ENCODE measurements at places on chromosomes 6 and 20. TPM values are rescaled to one million over a fixed set of nuclear protein-coding genes. Genes with fewer than 3 reads are reported as not detected.

Gene SLC22A16
- total RNA-seq, result 0.69 TPM

Gene ZC3H12D
- total RNA-seq, result 3.0 TPM

Gene GPX5
- total RNA-seq, result not detected

DNA sequence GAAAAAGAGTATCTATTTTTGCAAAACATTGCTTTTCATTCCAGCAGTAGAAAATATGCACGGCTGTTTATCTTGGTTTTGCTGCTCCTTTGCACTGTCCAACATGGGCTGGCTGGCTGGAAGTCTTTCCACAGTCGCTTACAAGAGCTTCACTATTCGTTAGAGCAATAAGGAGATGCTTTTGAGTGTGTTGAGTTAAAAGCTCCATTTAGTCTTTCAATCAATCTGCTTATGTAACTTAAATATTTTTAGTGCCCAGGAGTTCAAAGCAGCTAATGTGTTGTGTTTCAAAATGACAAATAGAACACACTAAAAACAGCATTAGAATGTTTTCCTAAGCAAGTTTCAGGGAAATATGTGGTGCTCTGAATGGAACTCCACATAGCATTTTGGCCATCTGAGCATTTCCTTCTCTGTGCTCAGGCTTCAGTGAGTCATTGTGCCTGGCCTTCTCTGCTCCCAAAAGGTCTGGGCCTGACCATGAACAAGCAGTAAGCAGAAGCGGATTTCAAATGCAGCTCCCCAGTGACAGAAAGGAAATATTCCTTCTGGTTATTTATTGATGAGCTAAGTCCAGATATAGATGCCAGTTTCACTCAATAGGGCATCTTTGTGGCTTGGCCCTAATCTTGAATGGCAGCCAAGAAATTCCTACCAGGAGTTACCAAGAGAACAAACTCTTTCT, 580.3 kb downstream of the TENT5A start:
- H3K36me3 ChIP-seq, result no peaks in the 10 kb centered on the region
- peaks cover 5% of the 10 kb centered on the region for H3K4me1 ChIP-seq
- H3K27ac ChIP-seq, result peak overlapping the region; percentile 84
- peak; percentile 69 for DNase-seq

GRCh38 chr20:14882846-14883245, 545.4 kb upstream of the FLRT3 start:
- DNase-seq, result no peak
- H3K27me3 ChIP-seq, result no peaks in the 10 kb centered on the region
- H3K36me3 ChIP-seq, result no peaks in the 10 kb centered on the region
- H3K4me1 ChIP-seq, result no peaks in the 10 kb centered on the region

DNA sequence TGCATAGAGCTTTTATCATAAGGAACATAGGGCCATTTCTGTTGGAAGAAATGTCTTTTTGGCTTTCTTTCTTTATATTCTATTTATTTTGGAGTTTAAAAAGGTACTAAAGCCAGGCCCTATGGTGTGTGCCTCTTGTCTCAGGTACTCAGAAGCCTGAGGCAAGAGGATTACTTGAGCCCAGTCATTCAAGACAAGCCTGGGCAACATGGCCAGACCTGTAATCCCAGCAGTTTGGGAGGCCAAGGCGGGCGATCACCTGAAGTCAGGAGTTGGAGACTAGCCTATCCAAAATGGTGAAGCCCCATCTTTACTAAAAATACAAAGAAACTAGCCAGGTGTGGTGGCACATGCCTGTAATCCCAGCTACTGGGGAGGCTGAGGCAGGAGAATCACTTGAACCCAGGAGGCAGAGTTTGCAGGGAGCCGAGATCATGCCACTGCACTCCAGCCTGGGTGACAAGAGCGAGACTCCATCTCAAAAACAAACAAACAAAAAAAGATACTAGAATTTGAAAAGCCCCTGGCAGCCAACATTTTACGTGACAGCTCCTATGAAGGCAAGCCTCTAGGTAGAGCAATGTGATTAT, 80.0 kb downstream of the CBFA2T2 start:
- peaks cover 3% of the 10 kb centered on the region for H3K4me1 ChIP-seq
- no peaks in the 10 kb centered on the region for H3K27me3 ChIP-seq
- no peak overlapping the region for H3K4me3 ChIP-seq
- H3K27ac ChIP-seq, result no peak overlapping the region
- DNase-seq, result no peak

DNA sequence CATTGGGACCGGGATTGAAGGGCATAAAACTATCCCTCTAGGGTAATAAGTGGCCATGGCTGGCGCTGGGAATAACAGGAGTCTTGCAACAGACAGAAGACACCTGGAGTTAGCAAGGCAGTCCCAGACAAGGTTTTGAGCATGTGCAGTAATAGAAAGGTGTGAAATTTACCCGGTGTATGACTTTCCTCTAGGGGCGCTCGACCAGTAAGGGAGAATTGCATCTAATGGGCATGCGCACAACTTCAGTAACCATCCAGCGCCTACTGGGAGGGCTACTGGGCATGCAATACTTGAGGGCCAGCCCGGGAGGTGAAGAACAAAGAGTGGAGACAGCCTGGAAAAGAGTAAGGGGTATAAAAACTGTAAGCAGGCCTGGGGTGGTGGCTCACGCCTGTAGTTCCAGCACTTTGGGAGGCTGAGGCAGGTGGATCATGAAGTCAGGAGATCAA, 32.7 kb downstream of the SERPINB6 start:
- no peaks in the 10 kb centered on the region for H3K36me3 ChIP-seq
- H3K27ac ChIP-seq, result no peak overlapping the region
- H3K4me1 ChIP-seq, result no peaks in the 10 kb centered on the region
- DNase-seq, result no peak

- H3K36me3 ChIP-seq, result peaks cover 17% of the 10 kb centered on the region
- H3K4me1 ChIP-seq, result no peaks in the 10 kb centered on the region
- H3K4me3 ChIP-seq, result no peak overlapping the region
- no peak overlapping the region for H3K27ac ChIP-seq
- H3K27me3 ChIP-seq, result no peaks in the 10 kb centered on the region
Observed at GRCh38 chr20:36802326-36803222, 29.0 kb upstream of the DSN1 start.

DNA sequence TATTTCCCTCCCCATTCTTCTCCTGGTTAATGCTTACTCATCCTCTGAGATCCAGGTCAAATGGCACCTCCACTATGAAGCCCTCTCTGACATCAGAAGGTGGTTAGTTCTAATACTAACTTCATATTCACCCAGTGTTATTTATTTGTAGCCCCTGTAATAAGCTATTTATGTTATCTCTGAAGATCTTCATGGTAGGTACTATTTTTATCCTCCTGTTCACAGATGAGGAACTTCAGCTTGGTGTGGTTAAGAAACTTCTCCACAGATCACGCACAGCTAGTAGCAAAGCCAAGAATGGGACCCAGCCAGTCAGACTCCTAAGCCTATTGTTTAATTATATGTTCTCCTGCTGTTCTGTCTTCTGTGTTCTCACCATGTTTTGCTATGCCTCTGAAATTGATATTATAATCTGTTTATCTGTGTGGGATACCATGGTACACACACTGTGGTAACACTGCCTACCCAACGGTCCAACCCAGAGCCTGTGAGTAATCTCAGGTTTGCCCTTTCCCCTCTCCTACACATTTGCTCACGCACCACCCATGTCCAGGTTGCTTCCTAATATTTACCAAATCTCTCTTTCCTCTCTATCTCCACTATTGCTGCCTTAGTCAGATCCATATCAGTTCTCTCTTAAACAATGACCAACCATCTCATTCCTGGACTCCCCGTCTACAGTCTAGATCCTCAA, 98.4 kb downstream of the IPCEF1 start:
- no peaks in the 10 kb centered on the region for H3K36me3 ChIP-seq
- no peaks in the 10 kb centered on the region for H3K4me1 ChIP-seq
- H3K4me3 ChIP-seq, result no peak overlapping the region
- H3K27ac ChIP-seq, result no peak overlapping the region
- no peak for DNase-seq

GRCh38 chr20:41137614-41138474, 501 bp downstream of the PLCG1 start:
- no peaks in the 10 kb centered on the region for H3K36me3 ChIP-seq
- no peaks in the 10 kb centered on the region for H3K4me1 ChIP-seq
- H3K4me3 ChIP-seq, result peak overlapping the region; percentile 84
- DNase-seq, result peak; percentile 85
- peak overlapping the region; percentile 72 for H3K27ac ChIP-seq

DNA sequence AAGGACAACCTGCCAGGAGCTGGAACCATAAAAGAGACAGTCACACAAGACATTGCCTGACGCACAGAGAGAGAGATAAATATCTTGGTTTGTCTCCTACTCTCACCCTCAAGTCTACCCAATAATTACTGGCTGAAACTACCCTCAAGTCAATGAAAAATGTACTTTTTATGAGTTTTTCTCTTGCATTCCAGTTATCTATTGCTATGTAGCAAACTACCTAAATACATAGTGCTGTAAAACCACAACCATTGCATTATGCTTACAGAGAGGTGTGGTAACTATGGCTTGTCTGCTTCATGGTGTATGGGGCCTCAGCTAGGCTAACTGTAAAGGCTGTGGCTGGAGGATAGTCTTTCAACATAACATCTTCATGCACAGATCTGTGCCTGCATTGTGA, 247.8 kb downstream of the HAO1 start:
- no peak overlapping the region for H3K27ac ChIP-seq
- H3K4me3 ChIP-seq, result no peak overlapping the region
- H3K36me3 ChIP-seq, result no peaks in the 10 kb centered on the region

GRCh38 chr6:131281471-131282270, 146.4 kb downstream of the AKAP7 start:
- H3K27me3 ChIP-seq, result no peaks in the 10 kb centered on the region
- H3K27ac ChIP-seq, result no peak overlapping the region
- no peak overlapping the region for H3K4me3 ChIP-seq
- H3K4me1 ChIP-seq, result no peaks in the 10 kb centered on the region
- DNase-seq, result peak; percentile 63

DNA sequence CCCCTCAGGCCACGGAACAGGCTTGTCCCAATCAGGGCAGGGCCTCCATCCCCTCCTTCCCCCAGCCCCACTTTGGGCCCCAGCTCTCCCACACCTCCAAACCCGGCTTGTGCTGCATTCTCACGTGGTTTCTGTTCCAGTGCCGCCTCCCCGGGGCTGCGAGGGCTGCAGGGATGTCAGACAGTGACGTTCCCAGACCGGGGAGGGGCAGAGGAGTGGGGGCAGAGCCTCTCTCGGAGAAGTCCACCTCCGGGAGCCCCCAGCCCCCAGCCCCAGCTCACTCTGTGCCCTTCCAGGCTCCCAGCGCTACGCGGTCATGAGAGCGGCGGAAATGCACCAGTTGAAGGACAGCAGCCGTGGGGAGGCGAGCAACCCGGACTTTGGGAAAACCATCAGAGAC, 18.5 kb downstream of the SLCO4A1 start:
- no peaks in the 10 kb centered on the region for H3K4me1 ChIP-seq
- no peak for DNase-seq
- H3K27ac ChIP-seq, result no peak overlapping the region

DNA sequence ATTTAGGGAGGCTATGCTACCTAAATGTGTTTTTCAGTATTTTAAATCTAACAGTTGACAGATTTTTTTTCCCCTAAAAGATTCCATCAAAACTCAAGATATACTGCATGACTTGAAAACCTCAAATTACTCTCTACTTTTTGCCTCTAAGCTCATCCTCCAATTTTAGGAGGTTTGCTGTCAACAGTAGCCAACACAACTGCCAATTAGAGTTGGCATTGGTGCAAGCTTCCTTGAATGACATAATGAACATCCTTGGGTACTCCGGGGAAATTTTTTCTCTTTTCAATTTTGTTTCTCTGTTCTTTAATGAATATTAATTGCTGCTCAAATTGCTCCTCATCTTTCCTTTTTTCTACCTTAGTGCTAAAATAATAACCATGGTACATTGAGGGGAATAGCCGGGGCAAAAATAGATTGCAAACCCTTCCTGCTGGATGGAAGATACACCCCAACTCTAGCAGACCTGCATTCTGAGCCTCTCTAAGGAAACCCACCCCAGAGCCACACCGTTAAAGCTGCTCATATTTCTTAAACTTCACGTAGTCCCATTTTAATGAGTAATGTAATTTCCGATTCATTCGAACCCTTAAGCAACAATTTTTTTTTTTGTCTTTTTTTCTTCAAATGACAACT, 34.3 kb downstream of the SLC22A23 start:
- no peaks in the 10 kb centered on the region for H3K27me3 ChIP-seq
- no peak overlapping the region for H3K27ac ChIP-seq
- H3K36me3 ChIP-seq, result no peaks in the 10 kb centered on the region
- no peak overlapping the region for H3K4me3 ChIP-seq
- H3K4me1 ChIP-seq, result no peaks in the 10 kb centered on the region
- DNase-seq, result no peak

DNA sequence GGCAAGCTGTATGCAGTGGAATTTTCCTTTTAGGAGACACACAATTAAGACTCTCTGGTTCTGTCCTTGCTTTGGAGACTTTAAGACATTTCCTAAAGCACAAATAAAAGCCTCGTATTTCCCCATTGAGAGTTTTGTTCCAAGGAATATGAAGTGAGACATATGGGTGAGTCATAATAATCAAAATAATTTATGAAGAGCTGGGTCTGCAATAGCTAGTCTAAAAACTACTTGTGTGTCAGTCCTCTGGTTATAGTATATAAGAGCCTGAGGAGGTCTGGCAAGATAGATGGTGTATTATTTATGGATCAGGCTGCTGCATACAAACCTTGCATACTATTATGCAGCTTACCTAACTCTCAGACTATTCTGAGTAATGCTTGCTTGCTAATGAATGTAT, 142.6 kb downstream of the ADGRG6 start:
- no peak overlapping the region for H3K4me3 ChIP-seq
- no peaks in the 10 kb centered on the region for H3K4me1 ChIP-seq
- H3K27me3 ChIP-seq, result no peaks in the 10 kb centered on the region

GRCh38 chr20:16709017-16709416, 20.8 kb upstream of the SNRPB2 start:
- H3K27me3 ChIP-seq, result no peaks in the 10 kb centered on the region
- H3K27ac ChIP-seq, result no peak overlapping the region
- no peak for DNase-seq

- H3K27me3 ChIP-seq, result no peaks in the 10 kb centered on the region
- no peak for DNase-seq
- H3K4me3 ChIP-seq, result no peak overlapping the region
- H3K4me1 ChIP-seq, result no peaks in the 10 kb centered on the region
- H3K27ac ChIP-seq, result no peak overlapping the region
Observed at GRCh38 chr20:19903168-19903811, 113.9 kb upstream of the NAA20 start.

DNA sequence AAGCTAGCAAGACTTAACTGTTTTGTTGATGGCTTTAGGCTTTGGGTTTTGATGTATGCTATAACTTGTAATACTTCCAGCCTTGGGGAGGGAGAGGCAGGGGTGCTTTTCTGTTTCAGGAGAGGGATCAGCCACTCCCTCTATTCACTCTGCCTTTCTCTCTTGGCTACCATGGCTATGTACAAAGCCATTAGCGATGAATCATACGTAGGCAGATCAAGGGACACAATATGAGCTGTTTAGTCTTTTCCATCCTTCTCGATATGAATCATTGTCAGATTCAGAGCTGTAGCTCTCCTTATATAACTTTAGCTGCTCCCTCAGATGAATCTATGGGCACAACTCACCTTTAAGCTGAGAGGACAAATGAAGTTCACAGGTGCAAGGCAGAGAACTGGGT, 230.6 kb downstream of the TSHZ2 start:
- DNase-seq, result no peak
- no peak overlapping the region for H3K27ac ChIP-seq
- H3K4me3 ChIP-seq, result no peak overlapping the region
- H3K27me3 ChIP-seq, result no peaks in the 10 kb centered on the region
- H3K4me1 ChIP-seq, result no peaks in the 10 kb centered on the region

Data from aorta (tissue), 5 donors.